ENCODE measurements at places on chromosomes 6 and 20. TPM values are rescaled to one million over a fixed set of nuclear protein-coding genes. Genes with fewer than 3 reads are reported as not detected.

The GRM1 gene
- not detected for total RNA-seq

The MTRF1L gene
- 20.3 TPM for total RNA-seq

The LBP gene
- total RNA-seq, result not detected

The TRIM10 gene
- not detected for total RNA-seq

The SLC4A11 gene
- 0.75 TPM for total RNA-seq

The CLVS2 gene
- 0.12 TPM for total RNA-seq

The BNIP5 gene
- total RNA-seq, result not detected

The RIPPLY2 gene
- total RNA-seq, result 0.87 TPM

The FOXQ1 gene
- total RNA-seq, result not detected

The SLC26A8 gene
- total RNA-seq, result not detected

The C20orf141 gene
- not detected for total RNA-seq

The LINC00237 gene
- not detected for total RNA-seq

The TCP1 gene
- 254 TPM for total RNA-seq

The VGLL2 gene
- not detected for total RNA-seq
